ENCODE measurements at places on chromosomes 6 and 20. TPM values are rescaled to one million over a fixed set of nuclear protein-coding genes. Genes with fewer than 3 reads are reported as not detected.

The PSORS1C1 gene
- total RNA-seq: 5.7 TPM

The C6orf47 gene
- total RNA-seq: 13.1 TPM

The RIPPLY2 gene
- 0.41 TPM for total RNA-seq

The PROKR2 gene
- not detected for total RNA-seq

The C6orf58 gene
- 0.24 TPM for total RNA-seq

The GPR6 gene
- total RNA-seq: not detected

The ECT2L gene
- total RNA-seq: not detected

The SEMG1 gene
- not detected for total RNA-seq

The RBBP8NL gene
- total RNA-seq: not detected

The IP6K3 gene
- 0.15 TPM for total RNA-seq

The SLC22A7 gene
- total RNA-seq: not detected

The SLC22A2 gene
- total RNA-seq: not detected

The PPP1R16B gene
- total RNA-seq: 0.12 TPM

The CALHM6 gene
- 0.45 TPM for total RNA-seq

The BMP7 gene
- 0.57 TPM for total RNA-seq

The TSBP1 gene
- not detected for total RNA-seq

The FAM217A gene
- not detected for total RNA-seq

The RREB1 gene
- 9.5 TPM for total RNA-seq

The ARMC2 gene
- total RNA-seq: 3.0 TPM

The MOXD1 gene
- total RNA-seq: 1.8 TPM

The DEFB114 gene
- total RNA-seq: not detected

The TBX18 gene
- 19.0 TPM for total RNA-seq

The ZNF76 gene
- total RNA-seq: 10.1 TPM

The RAD21L1 gene
- not detected for total RNA-seq

The RNASET2 gene
- 14.4 TPM for total RNA-seq

The CEP57L1 gene
- total RNA-seq: 6.9 TPM

The PPP1R18 gene
- total RNA-seq: 45.9 TPM

The GMPR gene
- total RNA-seq: 0.54 TPM

The PNPLA1 gene
- not detected for total RNA-seq

The UNC5CL gene
- total RNA-seq: 0.33 TPM

The GTSF1L gene
- total RNA-seq: not detected

The EGFL8 gene
- 2.2 TPM for total RNA-seq

The TCF19 gene
- 14.2 TPM for total RNA-seq

The OR2J3 gene
- not detected for total RNA-seq

The AVP gene
- total RNA-seq: not detected

The FNDC11 gene
- total RNA-seq: 0.11 TPM

The GATA5 gene
- 1.1 TPM for total RNA-seq

The C6orf15 gene
- not detected for total RNA-seq

The OR2B6 gene
- 0.25 TPM for total RNA-seq

The C6orf132 gene
- total RNA-seq: 1.1 TPM

The SYCP2L gene
- total RNA-seq: 3.2 TPM

The ANGPT4 gene
- 0.03 TPM for total RNA-seq

The FRK gene
- 1.8 TPM for total RNA-seq

The LAMA2 gene
- total RNA-seq: 0.30 TPM

The CDK19 gene
- 3.5 TPM for total RNA-seq

The SDCBP2 gene
- total RNA-seq: 0.92 TPM
